Activated CD4-positive, alpha-beta T cell treated with anti-CD3 and anti-CD28 coated beads, Interleukin-2, amount 50 U/mL, for 1 hour (primary cell): ENCODE measurements at places on chromosomes 2 and 18.

- no peak for DNase-seq
These were observed 500.9 kb downstream of the TGIF1 start for GRCh38 chr18:3950668-3951404.

GRCh38 chr2:7419814-7420311 is 502.7 kb downstream of the RNF144A start:
- DNase-seq, result no peak

DNA sequence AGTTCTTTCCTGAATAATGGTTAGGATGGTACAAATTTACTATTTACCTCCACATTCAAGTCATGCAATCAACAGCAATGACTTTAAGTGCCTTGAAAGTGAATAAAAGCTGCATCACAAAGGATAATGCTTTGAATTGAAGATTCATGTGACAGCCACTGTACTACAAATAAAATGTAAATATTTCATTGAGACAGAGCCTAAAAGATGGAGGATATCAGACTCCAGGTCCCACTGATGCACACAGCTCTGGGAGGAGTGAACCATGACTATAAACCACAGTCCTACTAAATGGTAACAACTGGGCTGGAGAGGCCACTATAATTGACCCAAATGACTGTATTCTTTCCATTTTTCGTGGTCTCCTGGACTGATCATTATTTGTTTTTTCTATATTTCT is 576.9 kb downstream of the ADCYAP1 start:
- DNase-seq, result no peak

DNA sequence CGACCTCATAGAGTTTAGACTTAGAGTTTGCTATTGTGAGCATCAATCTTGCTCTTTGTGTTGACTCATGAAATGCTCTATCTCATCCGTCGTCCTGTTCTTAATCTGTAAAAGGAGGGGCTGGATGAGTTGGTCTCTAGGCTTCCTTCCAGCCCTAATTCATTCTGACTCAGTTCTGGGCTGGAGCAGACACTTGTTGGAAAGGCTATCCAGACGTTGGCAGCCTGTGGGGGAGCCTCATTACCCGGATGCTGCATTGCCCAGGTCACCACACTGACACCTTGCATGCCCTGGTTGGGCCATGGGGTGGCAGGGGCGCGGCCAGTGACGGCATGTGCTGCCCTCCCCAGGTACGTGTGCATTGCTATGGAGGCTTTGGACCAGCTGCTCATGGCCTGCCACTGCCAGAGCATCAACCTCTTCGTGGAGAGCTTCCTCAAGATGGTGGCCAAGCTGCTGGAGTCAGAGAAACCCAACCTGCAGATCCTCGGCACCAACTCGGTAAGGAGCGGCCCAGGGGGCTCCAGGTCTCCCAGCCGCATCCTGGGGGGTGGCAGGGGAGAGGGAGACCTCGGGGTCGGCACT is 61.5 kb downstream of the EFR3B start:
- DNase-seq, result no peak

GRCh38 chr18:11042247-11042646 is 107.1 kb downstream of the PIEZO2 start:
- DNase-seq, result no peak

DNA sequence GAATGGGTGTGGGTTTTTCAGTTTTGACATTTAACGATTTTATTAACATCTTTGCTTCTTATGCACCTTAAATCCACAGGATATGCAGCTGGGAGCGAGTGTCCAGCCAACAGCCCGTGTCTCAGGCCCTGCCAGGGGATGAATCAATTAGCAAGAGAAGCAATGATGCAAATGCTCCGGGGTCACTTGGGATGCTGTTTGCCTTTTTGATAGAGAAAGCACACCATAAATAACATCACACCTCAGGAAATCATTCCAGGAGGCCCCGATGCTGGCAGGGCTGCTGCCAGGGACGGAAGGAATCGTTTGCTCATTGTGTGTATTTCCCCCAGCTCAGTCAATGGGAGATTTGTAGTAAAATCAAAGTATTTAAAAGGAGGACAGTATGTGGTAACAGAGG is 394.0 kb upstream of the HNRNPA3 start:
- DNase-seq, result no peak

DNA sequence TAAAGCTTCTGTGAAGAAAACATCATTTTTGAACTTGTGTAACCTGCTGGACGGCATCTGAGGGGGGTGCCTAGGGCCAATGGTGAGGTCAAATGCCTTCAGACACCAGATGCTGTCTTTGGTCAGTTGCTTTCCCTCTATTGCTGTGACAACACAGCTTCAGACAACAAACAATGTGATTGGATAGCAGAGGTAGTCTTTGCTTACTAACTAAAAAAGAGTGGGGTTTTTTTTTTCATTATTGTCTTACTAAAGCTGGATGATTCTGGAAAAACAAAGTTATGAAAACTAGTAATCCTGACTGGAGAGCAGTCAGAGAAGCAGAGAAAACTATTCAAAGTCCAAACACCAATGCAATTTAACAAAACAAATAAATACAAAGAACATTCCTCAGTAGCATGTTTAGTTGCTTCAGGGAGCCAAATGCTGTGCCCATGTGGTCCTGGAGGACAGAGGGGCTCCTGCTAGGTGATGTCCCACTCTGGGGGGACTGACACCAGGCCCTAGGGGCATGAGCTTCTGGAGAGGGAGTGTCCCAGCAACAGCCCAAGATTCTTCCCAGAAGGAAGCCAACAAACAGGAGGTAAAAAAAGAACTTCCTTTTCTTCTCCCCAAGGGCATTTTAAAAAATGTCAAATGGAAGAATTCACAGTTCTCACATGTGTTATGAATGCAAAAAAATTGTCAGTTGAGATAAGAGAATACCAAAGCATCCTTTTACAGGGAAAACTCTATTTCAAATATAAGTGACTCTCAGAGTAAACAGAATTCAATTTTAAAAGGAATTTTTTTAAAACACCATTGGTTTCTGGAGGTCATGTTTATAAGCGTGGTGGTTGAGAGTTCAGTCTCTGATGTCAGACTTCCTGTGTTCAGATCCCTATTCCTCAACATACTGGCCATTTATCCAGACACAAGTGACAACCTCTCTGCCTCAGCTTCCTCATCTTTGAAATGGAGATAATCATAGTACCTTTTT is 181.1 kb upstream of the PGAP1 start:
- no peak for DNase-seq

GRCh38 chr2:181924336-181924735 is 32.8 kb downstream of the ITPRID2 start:
- DNase-seq, result no peak

- DNase-seq, result no peak
These were observed 479.0 kb upstream of the DCC start for GRCh38 chr18:51861046-51861445.

DNA sequence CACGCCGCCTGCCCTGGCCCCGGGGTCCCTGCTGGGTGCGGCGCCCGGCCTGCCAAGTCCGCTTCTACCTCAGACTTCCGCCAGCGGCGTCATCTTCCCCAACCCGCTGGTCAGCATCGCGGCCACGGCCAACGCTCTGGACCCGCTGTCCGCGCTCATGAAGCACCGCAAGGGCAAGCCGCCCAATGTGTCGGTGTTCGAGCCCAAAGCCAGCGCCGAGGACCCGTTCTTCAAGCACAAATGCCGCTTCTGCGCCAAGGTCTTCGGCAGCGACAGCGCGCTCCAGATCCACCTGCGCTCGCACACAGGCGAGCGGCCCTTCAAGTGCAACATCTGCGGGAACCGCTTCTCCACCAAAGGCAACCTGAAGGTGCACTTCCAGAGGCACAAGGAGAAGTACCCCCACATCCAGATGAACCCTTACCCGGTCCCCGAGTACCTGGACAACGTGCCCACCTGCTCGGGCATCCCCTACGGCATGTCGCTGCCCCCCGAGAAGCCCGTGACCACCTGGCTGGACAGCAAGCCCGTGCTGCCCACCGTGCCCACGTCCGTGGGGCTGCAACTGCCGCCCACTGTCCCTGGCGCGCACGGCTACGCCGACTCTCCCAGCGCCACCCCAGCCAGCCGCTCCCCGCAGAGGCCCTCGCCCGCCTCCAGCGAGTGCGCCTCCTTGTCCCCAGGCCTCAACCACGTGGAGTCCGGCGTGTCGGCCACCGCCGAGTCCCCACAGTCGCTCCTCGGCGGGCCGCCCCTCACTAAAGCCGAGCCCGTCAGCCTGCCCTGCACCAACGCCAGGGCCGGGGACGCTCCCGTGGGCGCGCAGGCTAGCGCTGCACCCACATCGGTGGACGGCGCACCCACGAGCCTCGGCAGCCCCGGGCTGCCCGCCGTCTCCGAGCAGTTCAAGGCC is 13.7 kb downstream of the SALL3 start:
- no peak for DNase-seq

DNA sequence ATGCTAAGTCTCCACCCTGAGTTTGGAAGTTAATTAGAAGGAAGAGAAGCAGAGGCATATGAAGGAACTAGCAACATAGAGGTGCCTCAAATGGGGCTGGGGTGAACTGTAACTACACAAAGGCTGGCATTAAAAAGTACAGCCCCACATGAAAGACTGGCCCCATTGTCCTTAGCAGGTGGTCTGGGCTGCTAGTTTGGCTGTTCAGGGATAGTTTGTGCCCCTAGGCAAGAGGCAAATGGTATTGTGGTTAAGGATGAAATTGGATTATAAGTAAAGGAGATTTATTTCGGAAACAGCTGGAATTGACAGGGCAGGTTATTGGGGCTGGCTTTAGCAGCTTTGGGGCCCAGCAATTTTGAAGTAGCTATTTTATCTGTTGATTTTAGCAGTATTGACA is 365.7 kb upstream of the TNP1 start:
- DNase-seq, result no peak

DNA sequence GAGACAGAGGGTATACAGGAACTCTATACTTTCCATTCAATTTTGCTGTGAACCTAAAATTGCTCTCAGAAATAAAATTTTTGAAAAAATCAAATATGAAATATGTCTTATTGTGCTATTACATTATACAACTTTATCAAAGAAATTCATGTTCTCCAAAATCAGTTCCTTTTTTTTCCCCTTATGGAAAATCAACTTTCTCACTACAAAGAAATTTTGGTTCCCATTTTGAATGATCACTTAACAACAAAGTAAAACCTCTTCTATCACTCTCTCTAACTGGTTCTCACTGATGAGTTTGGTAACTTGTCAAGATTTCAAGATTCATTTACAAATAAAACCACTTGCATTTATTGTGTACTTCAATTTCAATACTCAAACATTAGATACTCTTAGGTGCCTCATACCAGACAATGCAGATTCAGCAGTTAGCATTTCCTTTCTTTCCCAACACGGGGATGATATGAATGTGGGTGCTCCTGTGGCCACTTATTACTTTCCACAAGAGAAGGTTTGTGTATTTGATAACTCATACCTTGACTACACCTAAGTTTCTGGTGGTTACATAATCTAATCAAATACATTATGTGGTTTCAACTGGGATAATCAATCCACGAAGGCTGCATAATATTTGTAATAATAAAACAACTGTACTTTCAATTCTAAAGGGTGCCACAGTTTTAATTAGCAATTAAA is 6.4 kb downstream of the PSME4 start:
- DNase-seq, result no peak

- DNase-seq, result no peak
These were observed 18.3 kb upstream of the KIF3C start for GRCh38 chr2:26000561-26001082.
